ENCODE measurements at places on chromosomes 1 and 21.

DNA sequence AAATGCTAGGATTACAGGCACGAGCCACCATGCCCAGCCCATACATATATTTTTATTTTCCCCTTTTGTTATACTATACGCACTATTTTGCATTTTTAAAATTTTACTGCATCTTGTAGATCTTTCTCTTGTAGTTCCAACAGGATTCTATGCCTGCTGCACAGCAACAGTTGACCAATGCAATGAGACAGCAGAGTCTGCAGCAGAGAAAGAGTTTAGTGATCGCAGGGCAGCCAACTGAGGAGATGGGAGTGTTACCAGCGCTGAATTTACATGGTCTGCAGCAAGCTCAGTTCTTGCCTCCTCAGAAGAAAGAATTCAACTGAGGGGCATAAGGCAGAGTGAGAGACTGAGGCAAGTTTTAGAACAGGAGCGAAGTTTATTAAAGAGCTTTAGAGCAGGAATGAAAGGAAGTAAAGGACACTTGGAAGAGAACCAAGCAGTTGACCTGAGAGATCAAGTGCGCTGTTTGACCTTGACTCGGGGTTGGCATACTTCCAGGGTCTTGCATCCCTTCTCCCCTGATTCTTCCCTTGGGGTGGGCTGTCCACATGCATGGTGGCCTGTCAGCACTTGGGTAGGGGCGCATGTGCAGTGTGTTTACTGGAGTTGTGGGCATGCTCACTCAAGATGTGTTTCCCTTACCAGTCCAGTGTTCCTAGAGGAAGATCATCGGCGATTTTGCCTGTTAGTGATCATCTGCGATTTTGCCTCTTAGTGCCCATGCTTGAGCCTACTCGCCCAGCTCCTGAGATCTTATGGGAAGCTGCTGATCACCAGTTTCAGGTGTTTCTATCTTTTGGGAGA is 4.1 kb upstream of the MTOR start:
- no peak for DNase-seq

GRCh38 chr1:118202076-118202608 is 17.1 kb upstream of the SPAG17 start:
- DNase-seq, result no peak

DNA sequence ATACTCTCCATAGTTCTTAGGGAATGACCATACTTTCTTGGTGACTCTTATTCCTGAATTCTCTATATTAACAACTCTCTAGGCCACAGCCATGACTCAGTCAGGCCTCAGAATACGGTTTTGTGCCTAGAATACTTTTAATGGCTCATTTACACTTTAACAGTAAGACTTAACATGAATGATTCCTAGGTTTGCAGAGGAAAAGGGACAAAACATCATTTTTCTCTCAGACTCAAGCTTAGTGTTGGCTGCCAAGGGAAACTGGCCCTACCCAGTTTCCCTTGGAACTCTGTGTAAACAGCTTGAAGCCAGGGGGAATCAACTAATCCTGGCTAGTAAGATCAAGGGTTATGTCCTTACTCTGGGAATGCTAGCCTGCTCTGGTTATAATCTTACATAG is 164.9 kb upstream of the PKN2 start:
- no peak for DNase-seq

- no peak for DNase-seq
These were observed 33.0 kb downstream of the TNNT2 start for GRCh38 chr1:201344206-201345080.

GRCh38 chr1:65197636-65198035 is 49.6 kb downstream of the AK4 start:
- DNase-seq, result no peak

- DNase-seq, result no peak
These were observed 12.0 kb upstream of the PHLDA3 start for GRCh38 chr1:201481004-201481380.

- peak; percentile 29 for DNase-seq
These were observed 64.1 kb downstream of the KIFAP3 start for GRCh38 chr1:170010443-170010842.

DNA sequence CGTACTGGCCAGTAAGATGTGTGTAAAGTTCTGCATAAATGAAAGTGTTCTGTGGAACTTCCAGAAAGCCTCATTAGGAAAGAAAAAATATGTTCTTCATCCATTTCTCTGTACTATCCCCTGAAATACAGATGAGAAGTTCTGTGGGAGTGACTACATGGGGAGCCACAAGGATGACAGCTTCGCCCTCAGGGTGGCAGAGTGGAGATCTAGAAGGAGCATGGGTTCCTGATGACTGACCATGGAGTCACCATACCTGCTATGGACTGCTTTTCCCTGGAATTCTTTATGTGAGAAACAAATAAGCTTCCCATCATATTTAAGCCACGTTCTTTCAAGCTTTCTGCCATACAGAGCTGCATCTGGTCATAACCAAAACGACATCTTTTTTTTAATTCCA is 113.9 kb upstream of the RGS1 start:
- no peak for DNase-seq

- DNase-seq, result no peak
These were observed 4.8 kb upstream of the GNPAT start for GRCh38 chr1:231236208-231236591.

- DNase-seq, result no peak
These were observed 99.0 kb upstream of the HNRNPU start for GRCh38 chr1:244963231-244963826.

- no peak for DNase-seq
These were observed 24.7 kb upstream of the CCT8 start for GRCh38 chr21:29098156-29098555.

- DNase-seq, result no peak
These were observed 3.2 kb upstream of the PRXL2B start for GRCh38 chr1:2583331-2583791.
